ENCODE measurements at places on chromosomes 11 and 22.

DNA sequence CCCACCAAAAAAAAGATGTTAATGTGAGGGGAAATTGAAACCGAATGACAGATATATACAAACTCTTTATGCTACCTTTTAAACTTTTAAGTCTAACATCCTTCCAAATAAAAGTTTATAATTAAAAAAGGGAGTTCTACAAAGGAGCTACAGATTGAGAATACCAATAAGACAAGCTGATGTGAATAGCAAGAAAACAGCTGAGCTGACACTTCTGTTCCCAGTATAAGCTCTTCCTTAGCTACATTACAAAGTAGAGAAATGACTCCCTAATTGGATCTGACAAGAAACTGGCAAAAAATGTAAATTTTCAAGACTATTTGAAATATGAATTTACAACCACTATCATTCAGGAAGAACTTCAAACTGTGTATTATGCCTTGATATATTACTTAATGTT, 294.6 kb upstream of the SYN3 start:
- no peak for DNase-seq

GRCh38 chr11:62054081-62054480, 69.7 kb upstream of the INCENP start:
- DNase-seq = no peak

- DNase-seq = no peak
Observed at GRCh38 chr11:18313965-18314763, 7.8 kb downstream of the HPS5 start.

- no peak for DNase-seq
Observed at GRCh38 chr11:66172146-66172545, 96.3 kb upstream of the RAB1B start.

DNA sequence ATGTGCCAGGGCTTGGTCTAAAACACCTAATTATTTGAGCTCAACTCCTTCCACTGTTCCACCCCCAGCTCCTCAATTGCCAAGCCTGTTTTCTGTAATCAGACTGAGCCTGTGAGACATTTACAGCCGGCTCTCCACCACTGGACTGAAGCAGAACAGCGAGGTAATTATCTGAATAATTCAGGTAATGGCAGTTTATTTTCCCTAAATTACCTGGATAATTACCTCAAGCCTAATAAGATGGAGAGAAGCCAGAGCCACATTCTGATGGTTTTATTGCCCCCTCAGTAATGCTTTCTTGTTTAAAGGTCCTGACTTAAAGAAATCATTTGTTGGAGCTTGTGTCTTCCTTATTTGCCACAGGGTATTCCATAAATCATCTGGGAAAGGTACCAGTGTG, 64.2 kb downstream of the FZD4 start:
- no peak for DNase-seq

DNA sequence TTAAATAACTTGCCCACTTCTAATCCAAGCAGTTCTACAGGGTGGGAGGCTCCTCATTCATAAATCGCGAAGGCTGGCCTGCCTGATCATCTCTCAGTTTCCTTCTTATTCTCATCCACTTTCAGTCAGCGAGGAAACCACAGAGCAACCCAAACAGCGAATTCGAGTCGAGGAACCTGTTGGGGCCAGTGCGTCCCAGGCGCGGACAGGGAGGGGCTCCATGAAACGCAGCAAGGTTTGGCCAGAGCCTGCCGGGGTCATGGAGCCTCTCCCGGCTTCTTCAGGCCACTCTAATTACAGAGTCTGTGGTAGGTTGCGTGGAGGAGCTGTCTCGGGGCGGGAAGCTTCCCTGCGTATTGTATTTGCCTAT, 741 bp upstream of the NAV2 start:
- DNase-seq = peak; percentile 40

DNA sequence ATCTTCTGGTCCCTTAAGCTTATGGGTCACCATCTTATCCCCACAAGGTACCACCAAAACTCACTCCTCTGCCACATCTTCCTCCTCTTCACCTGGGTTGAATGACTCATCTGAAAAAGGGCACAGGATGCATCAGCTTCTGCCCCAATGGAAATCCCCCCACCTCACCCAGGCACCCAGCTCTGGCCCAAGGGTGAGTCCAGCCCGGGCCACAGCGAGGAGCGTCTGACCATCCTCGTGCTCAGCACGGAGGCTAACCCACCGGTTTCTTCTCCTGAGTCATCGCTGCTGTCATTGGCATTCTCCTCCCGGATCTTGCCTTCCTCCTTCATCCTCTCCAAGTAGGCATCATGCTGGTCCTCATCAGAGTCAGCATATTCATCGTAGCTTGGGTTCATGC, 5.3 kb upstream of the TNKS1BP1 start:
- no peak for DNase-seq

- DNase-seq = no peak
Observed at GRCh38 chr11:116646191-116646590, 126.6 kb downstream of the BUD13 start.

GRCh38 chr11:76327756-76328388, 53.1 kb downstream of the THAP12 start:
- DNase-seq = no peak

GRCh38 chr11:83971063-83971462, 684.9 kb upstream of the CCDC90B start:
- DNase-seq = no peak

GRCh38 chr11:37907436-37908218, 1309.6 kb upstream of the RAG2 start:
- no peak for DNase-seq

DNA sequence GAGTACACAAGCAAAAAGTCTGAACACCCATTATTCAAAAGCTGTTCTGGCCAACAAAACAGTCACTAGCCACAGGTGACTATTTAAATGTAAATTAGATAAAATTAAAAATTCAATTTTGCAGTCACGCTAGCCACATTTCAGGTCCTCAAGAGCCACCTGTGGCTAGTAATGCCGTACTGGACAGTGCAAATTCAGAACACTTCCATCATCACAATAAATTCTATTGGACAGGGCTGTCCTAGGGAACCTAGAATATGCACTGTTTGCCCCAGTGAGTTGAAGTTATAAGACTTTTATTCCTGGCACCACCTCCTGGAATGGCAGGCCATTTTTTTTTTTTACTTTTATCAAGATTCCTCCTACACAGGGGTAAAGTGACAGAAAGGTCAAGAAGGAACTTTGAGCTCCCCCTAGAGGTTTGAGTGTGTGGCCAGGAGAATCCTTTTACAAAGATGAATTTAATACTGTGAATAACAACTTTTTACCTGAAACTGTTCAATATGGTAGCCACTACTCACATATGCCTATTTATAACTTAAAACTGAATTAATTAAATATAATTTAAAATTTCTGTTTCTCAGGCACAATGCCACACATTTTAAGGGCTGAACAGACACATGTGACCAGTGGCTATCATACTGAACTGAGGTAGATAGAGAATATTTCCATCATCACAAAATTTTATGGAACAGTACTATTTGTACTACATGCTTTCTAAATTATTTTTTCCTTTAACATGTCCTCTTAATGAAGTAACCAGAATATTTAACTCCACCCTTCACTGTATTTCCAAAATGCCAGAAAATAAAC, 6.5 kb downstream of the MSANTD2 start:
- DNase-seq = peak; percentile 49

- DNase-seq = no peak
Observed at GRCh38 chr11:65623852-65624616, 8.5 kb downstream of the PCNX3 start.

DNA sequence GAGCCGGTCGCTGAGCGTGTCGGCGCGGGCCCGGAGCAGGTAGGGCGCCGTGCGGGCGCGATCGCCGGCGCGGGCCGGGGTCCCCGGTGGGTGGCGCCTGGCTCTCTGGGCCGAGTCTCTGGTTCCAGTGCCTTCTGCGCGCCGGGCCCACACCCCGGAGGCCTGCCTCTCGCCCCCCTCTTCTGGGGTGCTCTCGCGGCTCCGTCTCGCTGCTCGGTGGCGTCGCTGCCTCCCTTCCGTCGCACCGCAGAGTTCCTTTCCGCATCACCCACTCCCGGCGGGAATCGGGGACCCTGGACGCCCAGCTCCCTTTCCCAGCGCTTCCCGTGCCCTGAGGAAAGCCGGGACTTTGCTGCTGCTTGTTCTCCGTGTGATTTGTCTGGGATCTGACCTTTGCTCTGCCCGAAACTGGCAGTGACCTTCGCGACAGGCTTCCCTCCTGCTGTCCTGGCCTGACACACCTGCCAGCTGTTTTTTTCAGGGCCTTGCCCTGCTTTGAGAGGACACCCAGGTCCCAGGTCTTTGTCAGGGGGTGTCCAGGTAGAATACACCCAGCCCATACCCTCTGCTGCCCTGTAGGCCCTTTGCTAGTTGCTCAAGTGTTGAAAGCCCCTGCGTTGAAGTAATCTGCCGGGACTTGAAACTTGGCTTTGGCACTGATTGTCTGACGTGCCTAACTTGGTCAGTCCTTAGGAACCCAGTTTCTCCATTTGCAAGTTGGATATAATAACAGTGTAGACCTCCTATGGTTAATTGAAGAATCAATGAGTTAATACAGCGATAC, 711 bp downstream of the FDX1 start:
- DNase-seq = peak; percentile 72

GRCh38 chr11:66912911-66913310, 45.3 kb downstream of the PC start:
- DNase-seq = peak; percentile 5

GRCh38 chr22:42172773-42173172, 42.2 kb upstream of the CYP2D6 start:
- DNase-seq = no peak

DNA sequence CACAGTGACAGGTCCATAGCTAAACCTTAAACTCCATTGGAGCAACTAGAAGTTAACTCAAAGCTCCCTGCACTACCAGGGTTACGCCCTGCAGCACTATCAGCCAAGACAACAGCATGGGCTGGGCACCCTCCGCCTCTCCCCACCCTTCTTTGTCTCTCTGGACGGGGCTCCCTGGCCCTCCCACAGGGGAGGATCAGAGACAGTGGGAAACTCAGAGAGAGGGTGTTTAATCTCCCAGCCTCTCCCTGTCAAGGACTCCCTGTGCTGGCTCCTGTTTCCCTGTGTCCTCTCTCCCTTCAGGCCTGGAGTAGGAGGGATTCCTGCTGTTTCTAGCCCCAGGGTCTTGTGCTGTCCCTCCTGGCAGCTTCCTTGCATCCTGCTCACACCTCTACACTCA, 56.9 kb upstream of the CSNK2A3 start:
- DNase-seq = no peak

- peak; percentile 11 for DNase-seq
Observed at GRCh38 chr11:86245369-86246292, 1.1 kb downstream of the EED start.

DNA sequence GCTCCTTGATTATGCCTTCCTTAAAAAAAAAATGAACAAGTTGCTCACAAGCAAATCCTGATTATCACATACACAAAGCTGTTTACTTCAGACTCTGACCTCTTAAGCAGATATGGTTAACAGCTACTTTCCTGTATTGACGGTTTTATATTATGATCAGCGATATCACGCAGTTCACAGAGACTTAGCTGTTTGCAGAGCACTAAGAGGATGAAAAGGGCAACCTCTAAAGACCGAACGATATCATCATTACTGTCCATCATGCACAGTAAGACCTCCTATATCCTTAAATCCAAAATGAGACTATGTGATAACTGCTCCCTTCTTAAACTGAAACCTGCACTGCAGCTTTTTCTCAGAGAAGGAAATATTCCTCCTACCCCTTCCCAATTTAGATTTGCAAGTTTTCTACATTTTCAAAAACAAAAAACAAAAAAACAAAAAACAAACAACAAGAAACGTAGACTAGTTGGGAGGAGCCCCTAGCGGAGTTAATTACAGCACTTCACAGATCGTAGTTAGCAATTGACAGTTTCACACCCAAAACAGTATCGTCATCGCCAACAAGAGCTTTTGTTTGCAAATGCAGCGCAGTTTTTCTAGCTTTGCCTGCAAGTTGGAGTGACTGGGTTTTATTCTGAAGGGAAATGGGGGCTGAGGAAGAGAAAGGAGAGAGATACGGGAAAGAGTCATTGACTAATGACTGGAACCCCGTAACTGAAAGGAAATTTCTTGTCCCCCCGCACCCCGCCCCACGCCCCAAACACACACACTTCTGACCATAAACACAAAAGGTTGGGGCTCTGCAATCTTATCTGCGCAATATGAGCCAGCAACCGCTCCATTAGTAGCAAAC, 1.2 kb downstream of the DDX6 start:
- DNase-seq = peak; percentile 23

DNA sequence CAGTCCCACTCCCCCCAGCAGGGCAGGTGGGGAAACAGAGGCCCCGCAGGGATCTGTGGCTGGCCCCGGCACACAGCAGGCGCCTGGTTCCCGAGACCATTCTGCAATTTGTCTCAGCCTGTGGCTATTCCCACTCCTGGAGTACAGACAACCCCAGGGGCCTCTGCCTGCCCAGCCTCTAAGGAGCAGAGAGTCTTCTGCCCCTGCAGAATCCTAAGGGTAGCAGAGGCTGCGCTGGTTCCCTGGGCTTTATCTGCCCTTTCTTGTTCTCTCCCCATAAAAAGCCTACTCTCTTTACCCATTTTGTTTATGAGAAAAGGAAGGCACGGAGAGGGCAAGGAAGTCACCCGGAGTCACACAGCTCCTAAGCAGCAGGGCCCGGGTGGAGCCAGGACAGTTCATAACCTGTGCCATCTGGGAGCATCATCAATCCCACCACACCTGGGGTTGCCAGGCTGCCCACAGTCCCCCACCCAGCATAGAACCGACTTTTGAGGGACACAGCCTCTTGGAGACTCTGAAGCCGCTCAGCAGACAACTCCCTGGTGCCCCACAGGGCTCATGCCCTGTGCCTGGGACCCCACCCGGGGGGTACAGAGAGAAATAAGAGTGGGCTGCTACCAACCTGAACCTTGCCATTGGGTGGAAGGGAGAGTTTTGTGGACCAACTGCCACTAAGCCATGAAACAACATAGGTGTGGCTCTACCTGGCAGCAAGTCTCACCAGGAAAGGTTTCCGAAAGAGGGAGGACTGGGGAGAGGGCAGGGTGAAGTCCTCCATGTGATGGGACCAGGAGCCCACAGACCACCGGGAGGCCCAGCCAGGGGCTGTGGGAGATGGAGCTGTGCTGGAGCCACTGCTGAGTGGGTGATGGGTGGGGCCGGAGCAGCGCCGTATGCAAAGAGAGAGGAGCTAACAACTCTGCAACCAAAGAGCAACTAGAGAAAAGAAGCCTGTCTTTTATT, 17.2 kb upstream of the LINC01488 start:
- no peak for DNase-seq

DNA sequence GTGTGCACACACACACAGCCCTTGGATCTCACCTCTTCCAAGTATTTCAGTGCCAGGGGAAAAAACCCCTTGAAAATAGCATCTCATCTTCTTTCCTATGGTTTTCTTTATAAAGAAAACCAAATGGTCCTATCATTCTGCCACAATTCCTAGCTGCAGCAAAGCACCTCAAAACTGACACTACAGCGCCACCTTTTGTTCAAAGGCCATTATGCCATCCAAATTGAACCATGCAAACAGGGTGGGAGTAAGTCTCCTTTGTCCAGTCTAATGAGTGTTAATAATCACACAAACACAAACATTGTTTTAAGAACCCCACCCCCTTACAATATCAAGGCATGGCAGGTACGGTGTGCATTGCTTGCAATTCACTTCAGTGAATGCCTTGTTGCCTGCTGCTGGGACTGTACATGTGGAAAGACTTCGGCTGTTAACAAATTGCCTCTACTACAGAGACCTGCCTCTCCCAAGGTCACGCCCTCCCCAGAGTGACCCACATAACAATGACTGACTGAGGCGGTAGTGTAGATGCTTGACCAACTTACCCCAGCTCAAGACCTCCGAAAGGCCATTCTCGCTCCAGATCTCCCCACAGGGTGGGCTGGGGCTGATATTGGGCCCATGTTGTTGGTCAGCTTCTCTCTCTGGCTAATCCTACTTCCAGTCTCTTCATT, 31.7 kb downstream of the FAM181B start:
- DNase-seq = peak; percentile 63

All from iPS-NIHi11 (cell line).